GM12878 (cell line): ENCODE measurements at places on chromosomes 16 and 17. TPM values are rescaled to one million over a fixed set of nuclear protein-coding genes. Genes with fewer than 3 reads are reported as not detected.

GRCh38 chr17:45236282-45236606 lies 14.6 kb downstream of the FMNL1 start:
- no peak overlapping the region for H3K27ac ChIP-seq
- H3K27me3 ChIP-seq, result no peaks in the 10 kb centered on the region
- H3K4me3 ChIP-seq, result no peak overlapping the region
- peaks cover 39% of the 10 kb centered on the region for H3K36me3 ChIP-seq
- no peak for DNase-seq
- H3K4me1 ChIP-seq, result no peaks in the 10 kb centered on the region; the same call in 1 of the 2 replicates

DNA sequence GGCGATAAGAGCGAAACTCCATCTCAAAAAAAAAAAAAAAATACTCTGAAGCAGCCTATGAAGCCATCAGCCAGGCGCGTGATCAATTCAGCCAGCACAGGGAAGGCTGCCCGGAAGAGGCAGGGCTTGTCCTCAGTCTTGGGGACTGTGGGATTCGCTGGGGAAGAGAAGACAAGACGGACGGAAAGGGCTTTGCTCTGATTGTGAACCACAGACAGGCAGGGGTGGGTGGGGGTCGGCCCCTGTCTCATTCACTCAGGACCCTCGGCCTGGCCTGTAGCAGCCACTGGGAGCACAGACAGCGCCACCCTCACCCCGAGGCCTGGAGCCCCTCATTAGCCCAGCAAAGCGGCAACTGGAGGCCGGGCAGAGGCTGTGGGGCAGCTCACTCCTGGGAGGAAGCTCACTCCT lies 37.2 kb downstream of the ABR start:
- H3K36me3 ChIP-seq, result no peaks in the 10 kb centered on the region; the same call in 1 of the 2 replicates
- no peaks in the 10 kb centered on the region for H3K4me1 ChIP-seq
- no peak overlapping the region for H3K27ac ChIP-seq
- no peak for DNase-seq
- no peak overlapping the region for H3K4me3 ChIP-seq

DNA sequence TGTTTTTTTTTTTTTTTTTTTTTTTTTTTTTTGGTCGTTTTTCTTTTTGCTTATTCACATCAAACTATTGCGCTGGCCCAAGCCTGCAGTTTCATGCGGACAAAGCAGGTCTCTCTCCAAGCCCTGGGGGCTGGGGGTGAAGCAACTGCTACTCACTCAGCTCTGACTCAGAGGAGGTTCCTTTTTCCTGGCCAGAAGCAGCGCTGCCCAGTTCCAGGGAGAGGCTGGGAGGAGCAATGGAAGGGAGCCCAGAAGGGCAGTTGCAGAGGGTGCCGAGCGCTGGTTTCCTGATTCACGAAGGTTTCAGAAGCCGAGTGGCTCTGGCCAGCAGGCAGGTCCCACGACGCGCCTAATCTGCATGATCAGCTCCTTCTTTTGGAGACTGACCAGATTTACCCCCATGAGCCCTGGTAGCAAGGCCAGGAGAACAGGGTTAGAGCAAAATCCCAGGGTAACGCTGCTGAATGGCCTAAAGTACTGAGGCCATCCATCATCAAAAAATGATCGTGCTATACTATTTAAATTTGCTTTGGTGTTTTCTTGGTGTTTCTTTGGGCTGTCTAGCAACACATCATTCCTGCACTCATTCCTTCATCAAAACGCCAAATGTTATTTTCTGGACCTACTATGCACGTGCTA lies 144.7 kb upstream of the SOX9 start:
- no peak overlapping the region for H3K27ac ChIP-seq
- DNase-seq, result no peak
- H3K27me3 ChIP-seq, result no peaks in the 10 kb centered on the region
- H3K36me3 ChIP-seq, result no peaks in the 10 kb centered on the region
- H3K4me1 ChIP-seq, result no peaks in the 10 kb centered on the region

GRCh38 chr17:32258383-32259140 lies 7.1 kb upstream of the RHBDL3 start:
- H3K4me3 ChIP-seq, result no peak overlapping the region
- DNase-seq, result no peak
- H3K4me1 ChIP-seq, result no peaks in the 10 kb centered on the region; the same call in 1 of the 2 replicates
- H3K27me3 ChIP-seq, result peaks cover 3% of the 10 kb centered on the region; the same call in 1 of the 2 replicates
- no peaks in the 10 kb centered on the region for H3K36me3 ChIP-seq

DNA sequence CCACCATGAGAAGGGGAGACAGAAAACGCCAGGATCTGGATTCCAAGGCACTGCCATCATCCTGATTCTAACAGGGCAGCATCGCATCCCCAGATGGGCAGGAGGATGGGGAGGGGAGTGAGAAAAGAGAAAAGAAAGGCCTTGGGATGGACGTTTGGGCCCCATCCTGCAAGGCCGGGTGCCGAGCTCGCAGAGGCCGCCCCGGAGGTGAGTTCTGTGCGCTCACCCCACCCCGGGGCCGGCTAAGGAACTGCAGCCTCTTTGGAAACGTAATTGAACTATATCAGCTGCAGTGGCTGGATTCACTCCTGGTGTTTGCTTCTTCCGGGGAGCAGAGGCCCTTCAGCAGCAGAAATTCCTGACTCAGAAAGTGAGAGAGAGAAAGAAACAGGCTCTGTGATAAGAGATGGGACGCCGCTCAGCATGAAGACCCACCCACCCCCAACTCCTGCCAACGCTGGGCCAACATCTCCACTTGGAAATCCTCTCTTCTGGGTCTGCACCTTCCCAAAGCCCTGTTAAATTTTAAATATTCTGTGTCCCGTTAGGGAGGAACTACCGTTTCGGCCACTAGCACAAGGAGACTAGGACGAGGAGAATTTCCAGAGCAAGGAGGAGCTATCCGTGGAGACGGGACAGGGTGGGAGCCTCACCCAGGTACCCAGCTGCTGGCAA lies 8.5 kb upstream of the SSTR2 start:
- no peak for DNase-seq
- H3K27ac ChIP-seq, result peak overlapping the region; percentile 80

DNA sequence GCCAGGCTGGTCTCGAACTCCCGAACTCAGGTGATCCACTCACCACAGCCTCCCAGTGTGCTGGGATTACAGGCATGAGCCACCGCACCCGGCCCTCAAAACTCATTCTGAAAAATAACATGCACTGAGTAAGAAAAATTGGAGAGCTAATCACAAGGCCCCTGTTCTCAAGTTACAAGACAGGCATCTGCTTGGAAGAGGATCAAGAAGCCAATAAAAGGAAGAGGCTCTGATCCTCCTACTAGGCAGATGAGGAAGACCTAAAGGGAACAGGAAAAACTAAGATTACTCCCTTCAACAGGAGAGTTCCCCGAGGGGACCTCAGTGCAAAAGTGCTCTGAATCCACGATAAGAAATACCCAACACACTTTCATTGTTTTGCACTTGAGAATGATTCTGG lies 18.4 kb downstream of the BLMH start:
- DNase-seq, result no peak
- no peaks in the 10 kb centered on the region; the same call in 1 of the 2 replicates for H3K4me1 ChIP-seq
- no peak overlapping the region for H3K27ac ChIP-seq
- no peaks in the 10 kb centered on the region for H3K27me3 ChIP-seq
- no peak overlapping the region for H3K4me3 ChIP-seq
- peaks cover 36% of the 10 kb centered on the region for H3K36me3 ChIP-seq

DNA sequence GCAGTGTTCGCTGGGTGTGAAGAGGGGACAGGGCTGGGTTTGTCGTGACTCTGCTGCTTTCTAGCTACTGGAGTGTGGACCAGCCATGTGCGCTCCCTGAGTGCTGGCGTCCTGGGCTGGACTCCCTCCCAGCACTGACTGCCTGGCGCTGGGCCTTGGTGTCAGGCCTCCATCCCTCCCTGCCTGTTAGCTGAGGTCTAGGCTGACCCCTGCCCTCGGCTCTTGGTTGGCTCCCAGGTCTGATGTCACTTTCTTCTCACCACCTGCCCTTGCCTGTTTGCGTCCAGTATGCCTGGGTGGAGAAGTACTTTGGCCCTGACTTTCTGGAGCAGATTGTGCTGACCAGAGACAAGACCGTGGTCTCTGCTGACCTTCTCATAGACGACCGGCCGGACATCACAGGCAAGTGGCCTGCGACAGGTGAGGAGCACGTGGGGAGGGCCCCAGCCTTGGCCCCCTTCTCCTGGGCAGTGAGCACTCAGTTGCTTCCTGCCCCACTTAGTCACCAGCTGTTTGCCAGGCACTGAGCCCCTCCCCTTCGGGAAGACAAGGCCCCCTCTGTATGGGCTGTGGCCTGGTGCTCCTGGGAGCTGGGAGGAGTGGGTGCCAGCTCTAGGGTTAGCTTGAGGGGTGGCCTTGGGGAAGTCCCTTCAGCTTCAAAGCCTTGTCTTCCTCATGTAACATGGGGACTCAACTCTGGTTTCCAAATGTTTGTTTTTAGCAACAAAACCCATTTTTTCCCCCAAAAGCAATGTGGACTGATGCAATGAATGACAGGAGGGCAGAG lies 41.5 kb downstream of the NT5M start:
- DNase-seq, result no peak
- H3K4me1 ChIP-seq, result no peaks in the 10 kb centered on the region
- no peaks in the 10 kb centered on the region for H3K36me3 ChIP-seq
- H3K27ac ChIP-seq, result no peak overlapping the region
- H3K4me3 ChIP-seq, result no peak overlapping the region

- peaks cover 30% of the 10 kb centered on the region for H3K27me3 ChIP-seq
- no peaks in the 10 kb centered on the region for H3K36me3 ChIP-seq
- H3K4me1 ChIP-seq, result no peaks in the 10 kb centered on the region; the same call in 1 of the 2 replicates
- no peak overlapping the region for H3K4me3 ChIP-seq
- no peak overlapping the region for H3K27ac ChIP-seq
- no peak for DNase-seq
Observed at GRCh38 chr17:49971848-49972485, 3.0 kb downstream of the DLX4 start.

- no peaks in the 10 kb centered on the region for H3K4me1 ChIP-seq
- H3K4me3 ChIP-seq, result no peak overlapping the region
- H3K36me3 ChIP-seq, result no peaks in the 10 kb centered on the region
- H3K27me3 ChIP-seq, result no peaks in the 10 kb centered on the region
- H3K27ac ChIP-seq, result no peak overlapping the region
- no peak for DNase-seq
Observed at GRCh38 chr17:58120195-58120822, 27.9 kb upstream of the OR4D1 start.

- no peaks in the 10 kb centered on the region; the same call in 1 of the 2 replicates for H3K36me3 ChIP-seq
- H3K27ac ChIP-seq, result no peak overlapping the region
- peak overlapping the region; percentile 98; the same call in 1 of the 2 replicates for H3K4me3 ChIP-seq
- H3K4me1 ChIP-seq, result peaks cover 4% of the 10 kb centered on the region
- no peak for DNase-seq
Observed at GRCh38 chr17:1714427-1714979, 4.3 kb upstream of the TLCD2 start.

NEUROD2 gene
- not detected in 2 replicates for polyA plus RNA-seq

FAM171A2 gene
- polyA plus RNA-seq, result 0.09 TPM in 1 of 2 replicates, not detected in the other

KRTAP1-1 gene
- not detected in 2 replicates for polyA plus RNA-seq

MYL4 gene
- 0.79 and 1.6 TPM in 2 replicates for polyA plus RNA-seq

IL17C gene
- not detected in 2 replicates for polyA plus RNA-seq
